Upper lobe of right lung (tissue), 1 donor: ENCODE measurements at places on chromosomes 16 and 17. TPM values are rescaled to one million over a fixed set of nuclear protein-coding genes. Genes with fewer than 3 reads are reported as not detected.
A peak's percentile ranks its signal among the peaks of the same experiment; 100 is the strongest.

The TERB1 gene
- total RNA-seq: 0.26 TPM

The CD300LB gene
- total RNA-seq: 1.3 TPM

The NKD1 gene
- 47.2 TPM for total RNA-seq

The FBXO39 gene
- 0.49 TPM for total RNA-seq

The EVPL gene
- 46.8 TPM for total RNA-seq

The HS3ST3A1 gene
- 0.93 TPM for total RNA-seq

The AOC3 gene
- total RNA-seq: 235 TPM

The CSH2 gene
- total RNA-seq: not detected

The MT4 gene
- not detected for total RNA-seq

DNA sequence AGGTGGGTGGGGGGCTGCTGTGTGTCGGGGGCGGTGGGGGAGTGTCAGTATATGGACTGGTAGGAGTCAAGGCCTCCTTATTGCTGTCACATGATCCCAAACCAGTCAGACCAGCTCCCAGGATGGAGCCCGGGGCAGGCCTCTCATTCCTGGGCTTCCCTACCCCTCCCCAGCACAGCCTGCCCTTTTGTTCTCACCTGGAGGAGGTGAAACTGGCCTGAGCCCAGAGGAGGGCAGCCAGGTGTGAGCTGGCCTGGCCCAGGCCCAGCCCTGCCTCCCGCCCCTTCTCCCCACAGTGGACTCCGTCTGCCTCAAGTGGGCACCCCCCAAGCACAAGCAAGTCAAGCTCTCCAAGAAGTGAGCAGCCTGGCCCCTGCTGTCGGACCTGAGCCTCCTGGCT, 4.6 kb downstream of the PRSS8 start:
- DNase-seq: peak; percentile 94

- no peak for DNase-seq
Observed at GRCh38 chr17:46028374-46028773, 29.3 kb downstream of the STH start.

- no peak for DNase-seq
Observed at GRCh38 chr16:2386990-2387389, 42.3 kb upstream of the CCNF start.

DNA sequence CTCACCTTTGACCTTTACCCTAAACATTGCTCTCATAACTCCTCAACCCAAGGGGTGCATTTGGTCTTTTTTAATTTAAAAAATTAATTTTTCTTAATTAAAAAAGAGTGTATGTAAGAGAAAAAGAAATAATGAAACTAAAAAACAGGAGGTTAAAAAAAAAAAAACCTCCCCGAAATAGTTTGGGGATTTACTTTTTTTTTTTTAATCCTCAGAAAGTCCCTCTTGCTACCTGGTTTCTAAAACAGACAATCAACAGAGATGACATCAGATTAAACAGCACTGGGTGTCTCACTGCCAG, 301.3 kb downstream of the SOX9 start:
- DNase-seq: no peak

- no peak for DNase-seq
Observed at GRCh38 chr17:49341356-49341755, 20.7 kb downstream of the ZNF652 start.

DNA sequence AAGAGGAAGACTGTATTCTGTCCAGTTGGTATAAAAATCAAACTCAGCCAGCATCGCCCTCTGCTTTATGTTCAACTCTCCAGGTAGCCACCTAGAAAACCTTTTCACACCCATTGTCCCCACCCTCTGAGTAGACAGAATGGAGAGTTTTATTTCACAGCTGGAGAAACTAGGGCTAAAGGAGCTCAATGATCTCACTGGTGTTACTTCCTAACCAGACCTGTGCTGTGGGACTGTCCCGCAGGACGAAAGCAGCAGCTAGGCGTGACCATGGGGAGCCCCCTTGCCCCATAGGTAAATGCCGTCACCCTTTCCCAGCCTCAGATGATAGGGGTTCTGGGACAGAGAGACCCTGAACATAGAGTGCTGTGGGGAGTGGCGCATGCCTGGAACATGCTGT, 67.7 kb downstream of the CYLD start:
- no peak for DNase-seq

GRCh38 chr17:80683625-80684104, 139.0 kb downstream of the RPTOR start:
- DNase-seq: no peak

- DNase-seq: no peak
Observed at GRCh38 chr17:74239172-74239571, 25.8 kb downstream of the TTYH2 start.

- DNase-seq: no peak
Observed at GRCh38 chr17:20092261-20092867, 83.2 kb downstream of the SPECC1 start.

- no peak for DNase-seq
Observed at GRCh38 chr17:39635614-39636176, 1.2 kb upstream of the STARD3 start.

GRCh38 chr16:68236826-68237242, 907 bp upstream of the ESRP2 start:
- DNase-seq: peak; percentile 69

- no peak for DNase-seq
Observed at GRCh38 chr17:4179071-4179470, 36.1 kb downstream of the CYB5D2 start.

DNA sequence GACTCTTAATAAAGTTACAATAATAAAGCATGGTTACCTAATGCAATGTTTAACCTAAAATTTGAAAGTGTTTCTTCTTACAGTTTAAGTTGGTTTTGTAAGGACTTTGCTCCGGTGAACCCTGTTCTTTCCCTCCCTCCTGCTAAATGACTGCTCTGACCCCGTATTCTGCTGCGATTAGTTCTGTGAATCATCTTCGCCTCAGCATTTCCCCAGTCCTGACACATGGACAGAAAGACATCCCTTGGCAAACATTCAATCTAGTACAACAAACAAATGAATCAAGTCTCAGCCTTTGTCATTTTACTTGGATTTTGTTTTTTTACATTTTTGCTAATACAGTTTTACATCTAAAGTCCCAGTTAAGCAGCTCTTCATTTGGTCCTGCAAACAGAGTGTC, 15.4 kb downstream of the KCNJ2 start:
- DNase-seq: no peak

- no peak for DNase-seq
Observed at GRCh38 chr16:84618581-84619460, 943 bp upstream of the COTL1 start.

- DNase-seq: no peak
Observed at GRCh38 chr16:54176376-54176901, 110.1 kb downstream of the IRX3 start.

GRCh38 chr17:4679658-4680057, 24.3 kb downstream of the PELP1 start:
- no peak for DNase-seq

- DNase-seq: no peak
Observed at GRCh38 chr17:44581868-44582267, 24.6 kb downstream of the FZD2 start.

DNA sequence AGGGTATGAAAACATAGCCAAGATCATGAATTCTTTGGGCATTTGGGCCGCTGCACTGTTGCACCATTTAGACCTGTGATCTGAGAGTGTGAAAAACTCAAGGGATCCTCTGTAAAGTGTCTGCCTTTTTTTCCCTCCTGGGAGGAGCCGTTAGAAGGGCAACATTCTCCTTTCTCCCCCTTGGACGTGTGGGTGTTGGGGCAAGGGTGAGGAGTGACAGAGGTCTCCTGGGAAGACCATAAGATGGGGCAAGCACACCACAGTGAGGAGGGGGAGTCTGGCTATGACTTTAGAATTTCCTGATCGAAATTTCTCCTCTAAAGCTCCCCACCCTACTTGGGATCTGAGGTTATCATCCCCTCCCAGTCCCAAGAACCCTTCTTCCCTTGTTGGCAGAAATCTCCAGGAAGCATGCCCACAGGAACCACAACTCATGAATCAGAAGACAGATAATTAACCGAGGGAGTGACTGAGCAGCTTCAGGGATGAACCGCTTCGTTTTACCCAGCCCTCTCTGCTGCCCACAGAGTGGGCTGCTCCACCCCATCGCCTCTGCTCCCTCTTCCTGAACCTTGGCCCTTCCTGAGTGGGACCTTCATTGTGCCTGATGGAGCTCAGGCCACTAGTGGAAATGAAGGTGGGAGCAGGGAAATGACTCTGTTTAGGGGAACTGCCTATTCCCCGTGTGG, 4.2 kb downstream of the ITGB3 start:
- DNase-seq: no peak

DNA sequence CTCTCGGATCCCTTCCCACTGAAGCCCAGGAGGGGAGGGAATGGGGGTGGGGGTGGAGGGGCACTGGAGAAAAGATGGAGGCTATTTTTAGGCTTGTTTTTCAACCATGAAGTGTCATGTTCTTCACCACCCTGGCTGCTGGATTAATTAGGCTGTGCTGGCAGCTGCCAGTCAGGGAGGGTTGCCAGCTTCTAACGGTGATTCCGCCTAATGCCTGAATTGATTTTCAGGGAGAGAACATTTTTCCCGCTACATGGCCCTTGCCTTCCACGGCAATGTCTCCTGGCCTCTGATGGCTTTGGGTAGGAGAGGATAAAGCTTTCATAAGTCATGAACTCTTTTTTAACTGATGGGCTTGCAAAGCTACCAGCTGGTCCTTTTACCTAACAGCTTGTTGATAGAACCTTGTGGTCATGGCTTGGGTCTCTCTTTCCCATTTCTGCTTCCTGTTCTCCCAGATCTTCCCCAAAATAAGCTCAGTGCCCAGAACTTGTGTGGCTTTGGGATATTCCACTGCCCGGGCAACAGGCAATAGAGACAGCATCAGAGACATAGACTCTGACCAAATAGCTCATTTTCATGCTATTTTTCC, 167.4 kb downstream of the PITPNC1 start:
- no peak for DNase-seq

- no peak for DNase-seq
Observed at GRCh38 chr17:34406226-34406625, 43.2 kb upstream of the CCL1 start.

DNA sequence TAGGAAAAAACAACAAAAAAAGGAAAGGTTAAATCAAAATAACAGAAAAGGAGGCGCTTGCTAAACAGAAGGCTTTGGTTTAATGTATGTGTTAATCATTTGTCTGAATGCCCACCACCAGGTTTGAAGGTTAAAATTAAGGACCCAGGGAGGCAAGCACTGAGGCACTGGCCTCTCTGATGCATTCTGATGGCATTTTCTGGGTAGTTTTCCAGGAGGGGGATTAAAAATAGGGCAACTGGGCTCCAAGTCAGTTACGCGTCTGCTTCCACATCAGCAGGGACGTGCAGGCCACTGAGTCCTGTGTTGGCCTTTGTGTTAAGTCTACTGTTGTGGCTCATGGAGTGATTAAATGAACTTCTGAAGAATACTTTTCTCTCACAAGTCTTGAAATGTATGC, 26.9 kb downstream of the MARF1 start:
- DNase-seq: no peak

GRCh38 chr17:1446201-1446600, 9.8 kb downstream of the CRK start:
- no peak for DNase-seq

DNA sequence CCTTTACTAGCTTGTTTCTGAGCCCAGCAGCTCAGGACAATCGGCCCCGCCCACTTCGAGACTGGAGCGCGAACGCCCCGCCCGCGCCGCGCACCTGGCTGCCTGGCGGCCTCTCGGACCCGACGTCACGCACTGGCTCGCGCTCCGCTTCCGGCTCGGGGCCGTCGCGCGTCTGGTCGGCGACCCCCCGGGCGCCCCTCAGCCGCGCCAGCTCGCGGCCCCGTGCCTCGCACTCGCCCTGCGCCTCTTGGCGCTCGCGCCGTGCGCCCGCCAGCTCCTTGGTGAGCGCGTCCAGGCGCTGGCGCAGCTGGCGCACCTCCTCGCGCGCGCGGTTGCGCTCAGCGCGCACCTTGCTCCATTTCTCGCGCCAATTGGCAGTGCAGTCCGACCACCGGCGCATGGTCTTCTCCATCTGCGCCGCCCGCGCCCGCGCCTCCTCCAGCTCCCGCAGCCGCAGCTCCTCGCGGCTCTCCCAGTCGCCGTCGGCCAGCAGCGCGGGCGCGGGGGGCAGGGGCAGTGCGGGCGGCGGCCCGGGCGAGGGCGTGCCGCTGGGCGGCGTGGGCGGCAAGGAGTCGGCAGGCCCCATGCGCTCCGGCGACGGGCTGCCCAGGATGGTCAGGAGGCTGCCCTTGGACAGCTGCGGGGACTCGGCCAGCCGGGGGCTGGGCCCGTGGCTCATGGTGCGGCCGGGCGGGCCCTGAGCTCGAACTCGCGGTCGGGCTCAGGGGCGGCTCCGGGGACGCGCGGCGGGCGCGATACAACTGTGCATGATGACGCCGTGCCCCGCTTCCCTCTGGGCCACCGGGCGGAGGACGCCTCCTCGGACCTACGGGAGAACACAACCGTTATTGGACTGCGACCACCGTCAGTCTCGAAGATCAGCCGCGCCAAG, 7.6 kb downstream of the CCDC102A start:
- DNase-seq: peak; percentile 61
